Tracheal epithelial cell (primary cell): ENCODE measurements at places on chromosomes 11 and 22. TPM values are rescaled to one million over a fixed set of nuclear protein-coding genes. Genes with fewer than 3 reads are reported as not detected.

Gene PDGFB
- total RNA-seq, result 0.64 and 21.2 TPM in 2 replicates

Gene SAA4
- total RNA-seq, result 1.9 TPM in 1 of 2 replicates, not detected in the other

Gene CD6
- under 0.01 TPM in 1 of 2 replicates, not detected in the other for total RNA-seq

Gene ZNF70
- 0.85 and 1.9 TPM in 2 replicates for total RNA-seq

Gene GLB1L3
- total RNA-seq, result 2.1 and 3.9 TPM in 2 replicates

Gene VWA5A
- 10.0 and 21.0 TPM in 2 replicates for total RNA-seq

Gene LDHAL6A
- not detected in 2 replicates for total RNA-seq

Gene GPR83
- total RNA-seq, result under 0.01 TPM in 2 replicates

Gene CARD18
- total RNA-seq, result not detected in 2 replicates

Gene SMTNL1
- total RNA-seq, result not detected in 2 replicates

Gene KIF18A
- total RNA-seq, result 0.43 and 1.7 TPM in 2 replicates

Gene IGSF22
- 0.24 and 0.43 TPM in 2 replicates for total RNA-seq

Gene VSIG2
- total RNA-seq, result 1.7 TPM in 1 of 2 replicates, not detected in the other

Gene C11orf97
- not detected in 2 replicates for total RNA-seq

Gene C2CD2L
- 1.4 and 1.9 TPM in 2 replicates for total RNA-seq

Gene LINC01488
- total RNA-seq, result not detected in 2 replicates

Gene MRGPRE
- total RNA-seq, result 0.72 TPM in 1 of 2 replicates, not detected in the other

Gene GVQW3
- 0.43 and 1.9 TPM in 2 replicates for total RNA-seq

Gene ELFN2
- 0.64 and 1.9 TPM in 2 replicates for total RNA-seq

Gene TMEM41B
- 60.7 and 87.7 TPM in 2 replicates for total RNA-seq

Gene MMP1
- total RNA-seq, result 29.4 and 97.4 TPM in 2 replicates
